Uterus (tissue), 4 donors: ENCODE measurements at places on chromosomes 5 and 9.
A peak's percentile ranks its signal among the peaks of the same experiment; 100 is the strongest.

DNA sequence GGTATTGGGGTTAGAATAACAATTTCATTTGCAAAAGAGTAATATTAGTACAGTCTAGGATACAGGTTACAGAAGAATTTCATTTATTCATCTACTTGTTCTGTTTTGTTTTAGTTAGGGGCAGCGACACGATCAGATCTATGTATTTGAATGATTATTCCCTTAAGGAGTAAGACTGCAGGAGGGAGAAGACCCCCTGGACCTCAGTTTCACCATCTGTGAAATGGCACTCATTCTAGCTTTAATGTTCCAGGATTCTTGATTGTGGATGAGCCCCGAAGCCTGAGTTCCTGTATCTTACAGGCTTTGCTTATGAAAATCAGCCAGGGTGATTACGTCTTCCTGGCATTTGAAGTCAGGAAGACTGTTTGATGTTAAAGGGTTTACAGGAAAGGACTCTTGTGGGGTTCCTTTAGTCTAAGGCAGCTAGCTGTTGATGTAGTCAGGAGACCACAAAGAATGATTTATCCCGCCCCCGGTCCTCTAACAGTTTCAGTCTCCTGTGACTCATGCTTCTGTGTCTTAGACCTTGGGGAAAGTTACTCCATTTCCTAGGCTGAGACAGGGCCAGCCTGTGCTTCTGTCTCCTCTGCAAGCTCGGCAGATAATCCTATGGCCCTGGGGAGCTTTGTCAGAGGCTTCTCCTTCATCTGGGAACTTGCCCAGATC, 11.5 kb downstream of the SMIM3 start:
- no peaks in the 10 kb centered on the region for H3K4me1 ChIP-seq
- H3K36me3 ChIP-seq, result no peaks in the 10 kb centered on the region
- H3K27me3 ChIP-seq, result no peaks in the 10 kb centered on the region

DNA sequence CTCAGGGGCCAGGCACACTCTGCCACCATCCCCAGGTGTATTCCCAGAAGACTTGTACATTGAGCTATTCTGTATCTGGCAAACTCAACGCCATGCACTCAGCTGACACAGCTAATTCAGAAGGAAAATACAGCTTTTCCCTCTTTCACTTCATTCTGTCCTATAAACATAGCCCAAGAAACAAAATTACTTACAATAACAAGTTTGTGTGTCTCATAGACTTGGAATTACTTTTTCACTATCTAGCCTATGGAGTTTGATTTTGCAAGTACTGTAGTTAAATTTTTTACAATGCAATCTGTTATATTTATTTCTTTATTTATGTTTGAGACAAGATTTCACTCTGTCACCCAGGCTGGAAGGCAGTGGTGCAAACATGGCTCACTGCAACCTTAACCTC, 125.1 kb upstream of the KLF9 start:
- no peak overlapping the region for H3K27ac ChIP-seq
- no peaks in the 10 kb centered on the region for H3K4me1 ChIP-seq
- DNase-seq, result no peak

- no peak overlapping the region for H3K27ac ChIP-seq
- no peaks in the 10 kb centered on the region for H3K4me1 ChIP-seq
- H3K36me3 ChIP-seq, result no peaks in the 10 kb centered on the region
- no peak overlapping the region for H3K4me3 ChIP-seq
Measured at GRCh38 chr5:169389318-169389717, 88.4 kb upstream of the SLIT3 start.

- H3K27ac ChIP-seq, result peak overlapping the region; percentile 61
- H3K36me3 ChIP-seq, result no peaks in the 10 kb centered on the region
- no peaks in the 10 kb centered on the region for H3K27me3 ChIP-seq
- DNase-seq, result no peak
- no peak overlapping the region for H3K4me3 ChIP-seq
Measured at GRCh38 chr5:132464156-132464939, 26.2 kb downstream of the IRF1 start.

GRCh38 chr5:146363161-146363874, 24.7 kb downstream of the POU4F3 start:
- H3K4me3 ChIP-seq, result no peak overlapping the region
- H3K27me3 ChIP-seq, result no peaks in the 10 kb centered on the region
- no peak overlapping the region for H3K27ac ChIP-seq
- DNase-seq, result no peak
- H3K4me1 ChIP-seq, result no peaks in the 10 kb centered on the region

- no peaks in the 10 kb centered on the region for H3K36me3 ChIP-seq
- no peak for DNase-seq
- no peak overlapping the region for H3K27ac ChIP-seq
- no peaks in the 10 kb centered on the region for H3K27me3 ChIP-seq
- H3K4me3 ChIP-seq, result no peak overlapping the region
Measured at GRCh38 chr9:97316904-97317303, 9.4 kb downstream of the CCDC180 start.

GRCh38 chr9:6877671-6878161, 119.9 kb downstream of the KDM4C start:
- no peaks in the 10 kb centered on the region for H3K36me3 ChIP-seq
- no peak overlapping the region for H3K4me3 ChIP-seq
- DNase-seq, result no peak
- H3K27me3 ChIP-seq, result no peaks in the 10 kb centered on the region
- H3K4me1 ChIP-seq, result no peaks in the 10 kb centered on the region

GRCh38 chr5:97847920-97848631, 665.0 kb upstream of the RIOK2 start:
- DNase-seq, result no peak
- no peaks in the 10 kb centered on the region for H3K27me3 ChIP-seq
- H3K4me3 ChIP-seq, result no peak overlapping the region
- no peaks in the 10 kb centered on the region for H3K36me3 ChIP-seq
- H3K27ac ChIP-seq, result no peak overlapping the region
- no peaks in the 10 kb centered on the region for H3K4me1 ChIP-seq

GRCh38 chr9:16732546-16732945, 137.9 kb downstream of the BNC2 start:
- H3K27ac ChIP-seq, result peak overlapping the region; percentile 7
- H3K27me3 ChIP-seq, result no peaks in the 10 kb centered on the region
- no peaks in the 10 kb centered on the region for H3K36me3 ChIP-seq
- no peak for DNase-seq
- H3K4me1 ChIP-seq, result peaks cover 4% of the 10 kb centered on the region
